C1 segment of cervical spinal cord (tissue), 14 donors: ENCODE measurements at places on chromosomes 16 and 17.

DNA sequence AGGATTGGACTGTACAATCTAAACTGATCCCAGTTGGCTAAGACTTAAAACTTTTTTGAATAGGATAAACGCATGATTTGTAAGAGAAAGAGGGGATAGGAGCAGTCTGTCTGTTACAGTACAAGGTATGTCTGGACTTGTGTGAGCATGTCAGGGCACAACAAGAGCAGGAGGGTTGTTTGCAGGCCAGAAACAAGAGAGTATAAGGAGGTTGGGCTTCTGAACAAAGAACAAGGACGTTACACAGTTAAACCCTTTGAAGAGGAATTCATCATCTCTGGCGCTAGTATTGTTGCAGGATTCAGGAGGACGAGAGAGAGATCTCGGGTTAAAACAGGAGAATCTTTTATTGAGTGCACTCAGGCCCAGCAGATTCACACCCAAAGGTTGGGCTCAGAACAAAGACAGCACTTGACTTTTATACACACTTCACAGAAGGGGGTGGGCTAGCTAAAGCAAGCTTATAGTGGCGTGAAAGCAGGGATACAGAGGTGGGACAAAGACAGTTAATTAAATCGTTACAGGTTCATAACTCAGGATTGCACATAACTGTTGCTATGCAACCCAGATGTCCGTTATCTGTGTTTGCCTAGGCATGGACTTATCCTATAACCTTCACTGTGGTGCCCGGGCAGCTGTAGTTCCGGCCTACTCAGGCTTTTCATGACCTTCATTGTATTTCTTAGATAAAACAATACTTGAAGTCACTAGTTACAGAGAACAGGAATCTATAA is 34.3 kb downstream of the SEC14L1 start:
- DNase-seq: no peak

GRCh38 chr17:19405114-19405513 is 5.9 kb upstream of the RNF112 start:
- DNase-seq: no peak

GRCh38 chr17:81676906-81677305 is 6.7 kb downstream of the ARL16 start:
- no peak for DNase-seq

DNA sequence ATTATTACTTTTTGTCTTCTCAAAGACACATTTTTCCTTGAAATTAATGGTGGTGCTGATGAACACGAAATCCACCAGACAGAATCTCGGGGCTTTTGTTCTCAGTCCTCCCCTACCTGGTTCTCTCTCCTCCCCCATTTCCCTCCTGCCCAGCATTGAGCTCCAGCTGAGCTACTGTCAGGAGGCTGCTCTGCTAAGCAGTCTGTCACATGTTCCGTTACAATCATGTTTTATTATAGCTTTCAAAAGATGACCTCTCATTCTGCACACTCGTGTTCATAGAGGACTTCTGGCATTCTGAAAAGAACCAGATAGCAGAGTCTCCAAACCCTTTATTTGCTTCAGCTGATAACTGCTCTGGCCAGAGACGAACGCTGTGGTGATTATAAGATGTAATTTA is 732.5 kb upstream of the RBFOX1 start:
- DNase-seq: no peak

DNA sequence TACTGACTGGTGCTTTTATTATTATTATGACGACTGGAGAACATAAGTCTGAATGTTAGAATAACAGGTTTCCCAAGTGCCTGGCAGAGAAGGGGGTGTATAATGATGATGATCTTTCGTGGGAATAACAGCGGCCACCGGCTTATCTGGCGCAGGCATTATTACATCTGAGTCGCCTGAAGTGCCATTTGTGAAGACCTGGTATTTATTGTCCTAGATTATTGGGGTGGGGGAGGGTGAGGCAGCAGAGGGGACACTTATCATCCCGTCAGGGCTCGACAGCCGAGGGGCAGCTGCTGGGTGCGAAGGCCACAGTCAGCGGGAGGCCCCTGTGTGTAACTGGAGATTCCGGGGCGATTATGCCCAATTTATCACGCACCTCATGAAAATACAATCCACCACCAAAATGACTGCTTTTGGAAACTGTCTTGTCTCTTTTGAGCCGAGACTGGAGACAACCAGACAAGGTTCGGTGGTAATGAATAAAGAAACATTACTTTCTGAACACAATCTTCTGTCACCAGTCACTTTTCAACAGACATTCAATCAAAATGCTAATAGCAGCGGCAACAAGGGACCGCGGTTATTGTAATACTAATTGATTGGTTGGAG is 199.3 kb downstream of the CCDC182 start:
- DNase-seq: no peak

DNA sequence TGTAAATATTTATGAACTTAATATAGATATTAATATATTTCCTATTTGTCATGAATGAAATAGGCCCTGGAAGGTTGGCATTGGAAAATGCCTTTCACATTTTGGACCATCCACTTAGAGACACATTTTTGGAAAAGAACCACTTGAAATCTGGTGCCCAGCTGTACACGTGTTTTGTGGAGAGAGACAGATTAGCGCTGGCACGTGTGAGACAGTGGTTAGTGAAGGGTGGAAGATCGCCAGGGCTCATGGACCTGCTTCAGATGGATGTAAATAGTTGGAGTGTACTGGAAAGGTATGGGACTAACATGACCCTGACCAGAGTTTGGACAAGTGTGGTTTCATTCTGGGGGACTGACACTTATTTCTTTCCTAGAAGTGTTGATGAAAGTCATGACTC is 222.9 kb downstream of the PRKCA start:
- DNase-seq: no peak

DNA sequence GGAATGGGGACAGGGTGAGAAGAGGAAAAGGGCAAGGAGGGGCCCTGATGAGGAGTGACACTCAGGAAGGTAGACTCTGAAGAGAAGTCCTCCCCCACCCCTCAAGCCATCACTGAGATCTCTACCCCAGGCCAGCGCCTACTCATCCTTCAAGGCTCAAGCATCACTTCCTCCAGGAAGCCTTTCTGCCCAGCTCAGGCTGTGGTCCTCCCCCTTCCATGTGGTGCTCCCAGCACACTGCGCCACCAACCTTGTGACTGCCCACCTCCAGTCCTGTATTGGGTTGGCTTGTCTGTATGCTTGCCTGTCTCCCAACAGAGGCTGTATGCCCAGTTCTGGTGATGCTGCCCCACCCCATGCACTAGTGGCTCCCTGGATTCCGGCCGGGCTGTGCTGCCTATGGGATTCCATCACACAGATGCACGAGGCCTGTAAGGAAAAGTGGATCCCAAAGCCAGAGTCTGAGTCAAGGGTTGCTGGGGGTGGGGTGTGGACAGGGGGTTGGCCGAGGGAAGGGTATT is 19.8 kb upstream of the ZFP90 start:
- DNase-seq: no peak

DNA sequence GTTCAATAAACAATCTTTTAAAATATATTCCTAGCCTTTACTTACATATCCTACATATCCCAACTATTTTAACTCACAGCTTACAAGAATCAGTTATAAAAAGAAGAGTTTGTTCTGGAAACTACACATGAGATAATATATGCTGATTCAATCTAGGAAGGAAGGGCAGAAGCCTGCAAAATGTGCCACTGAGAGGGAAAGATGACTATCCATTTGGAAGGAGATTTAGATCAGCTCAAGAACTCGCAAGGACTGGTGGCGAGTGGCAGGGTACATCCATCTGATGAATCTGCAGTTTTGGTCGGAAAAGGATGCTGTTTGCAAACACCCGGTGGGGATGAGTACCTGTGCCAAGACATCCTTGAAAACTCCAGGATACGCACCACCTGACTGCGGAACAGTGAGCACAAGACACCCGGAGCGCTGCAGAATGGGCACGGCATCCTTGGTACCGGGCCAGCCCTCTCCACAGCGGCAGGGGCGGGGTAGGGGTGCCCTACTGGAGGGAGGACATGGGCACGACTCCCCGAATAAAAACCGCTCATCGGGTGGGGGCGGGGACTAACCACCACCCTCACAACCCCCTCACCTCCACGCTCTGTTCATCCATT is 723 bp downstream of the TRIM37 start:
- DNase-seq: peak; percentile 77

GRCh38 chr16:6558661-6559060 is 774.0 kb upstream of the RBFOX1 start:
- no peak for DNase-seq

GRCh38 chr16:12145918-12146317 is 169.4 kb downstream of the SNX29 start:
- no peak for DNase-seq

DNA sequence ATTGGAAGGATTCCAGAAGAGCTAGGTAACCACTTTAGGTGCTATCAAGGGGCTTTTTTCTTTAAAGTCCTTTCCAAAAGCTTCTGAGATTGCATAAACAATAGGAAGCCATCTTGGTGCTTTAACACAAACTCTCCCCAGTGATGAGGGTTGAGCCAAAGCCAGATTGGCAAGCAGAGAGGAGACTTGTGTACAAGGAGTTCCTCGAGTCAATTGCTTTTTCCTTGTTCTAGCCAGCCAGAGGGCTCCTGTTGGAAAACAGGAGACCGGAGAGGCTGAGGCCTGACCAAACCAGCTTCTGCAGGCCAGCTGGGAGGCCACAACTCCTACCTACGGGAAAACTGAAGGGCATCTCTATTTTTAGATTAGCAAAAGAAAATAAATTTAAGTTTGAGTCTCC is 46.5 kb downstream of the MAPT start:
- peak; percentile 48 for DNase-seq

- no peak for DNase-seq
Measured at GRCh38 chr17:50048146-50048720, 7.7 kb upstream of the ITGA3 start.

DNA sequence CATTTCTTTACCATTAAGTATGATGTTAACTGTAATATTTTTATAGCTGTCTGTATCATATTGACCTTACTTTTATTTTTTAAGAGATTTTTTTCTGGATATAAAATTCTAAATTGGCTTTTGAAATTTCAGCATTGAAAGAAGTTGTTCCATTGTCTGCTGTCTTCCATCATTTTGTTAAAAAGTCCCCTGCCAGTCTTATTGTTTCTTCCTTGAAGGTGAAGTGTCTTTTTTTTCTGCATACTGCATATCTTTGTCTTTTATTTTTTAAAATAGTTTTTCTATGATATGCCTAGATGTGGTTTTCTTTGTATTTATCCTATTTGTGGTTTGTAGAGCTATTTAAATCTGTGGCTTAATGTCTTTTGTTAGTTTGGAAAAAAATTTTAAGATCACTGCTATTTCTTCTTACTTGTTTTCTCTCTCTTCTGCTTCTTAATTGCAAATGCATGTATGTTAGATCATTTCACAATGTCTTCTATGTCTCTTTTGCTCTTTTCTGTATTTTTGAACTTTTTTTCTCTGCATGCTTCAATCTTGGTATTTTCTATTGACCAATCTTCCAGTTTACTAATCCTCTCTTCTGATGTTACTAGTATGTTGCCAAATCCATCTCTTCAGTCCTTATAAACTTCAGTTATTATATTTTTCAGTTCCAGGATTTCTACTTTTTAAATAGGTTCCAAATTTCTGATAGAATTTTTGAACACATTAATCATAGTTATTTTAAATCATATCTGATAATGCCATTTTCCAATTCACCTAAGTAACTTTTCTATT is 20.2 kb downstream of the IL21R start:
- DNase-seq: no peak

DNA sequence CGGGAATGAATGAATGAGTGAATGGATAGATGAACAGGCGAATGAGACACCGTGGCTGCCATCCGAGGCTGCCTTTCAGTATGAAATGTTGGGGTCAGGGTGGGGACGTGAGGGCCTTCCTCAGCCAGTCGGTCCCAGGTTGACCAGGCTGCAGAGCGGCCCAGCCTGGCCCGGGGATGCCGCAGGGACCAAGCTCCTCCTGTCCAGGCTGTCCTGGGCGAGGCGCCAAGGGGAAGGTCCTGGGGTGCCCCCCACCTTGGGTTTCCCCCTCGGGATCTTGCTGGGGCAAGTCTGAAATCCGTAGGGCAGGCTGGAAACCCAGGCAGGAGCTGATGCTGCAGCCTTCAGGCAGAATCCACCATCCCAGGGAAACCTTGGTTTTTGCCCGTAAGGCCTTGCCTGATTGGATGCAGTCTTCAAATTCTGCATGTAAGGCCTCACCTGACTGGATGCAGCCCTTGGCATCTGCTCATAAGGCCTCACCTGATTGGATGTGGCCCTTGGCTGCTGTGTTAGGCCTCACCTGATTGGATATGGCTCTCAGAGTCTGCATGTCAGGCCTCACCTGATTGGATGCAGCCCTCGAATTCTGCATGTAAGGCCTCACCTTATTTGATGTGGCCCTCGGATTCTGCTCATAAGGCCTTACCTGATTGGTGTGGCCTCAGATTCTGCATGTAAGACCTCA is 61.7 kb upstream of the ZNF469 start:
- DNase-seq: no peak

DNA sequence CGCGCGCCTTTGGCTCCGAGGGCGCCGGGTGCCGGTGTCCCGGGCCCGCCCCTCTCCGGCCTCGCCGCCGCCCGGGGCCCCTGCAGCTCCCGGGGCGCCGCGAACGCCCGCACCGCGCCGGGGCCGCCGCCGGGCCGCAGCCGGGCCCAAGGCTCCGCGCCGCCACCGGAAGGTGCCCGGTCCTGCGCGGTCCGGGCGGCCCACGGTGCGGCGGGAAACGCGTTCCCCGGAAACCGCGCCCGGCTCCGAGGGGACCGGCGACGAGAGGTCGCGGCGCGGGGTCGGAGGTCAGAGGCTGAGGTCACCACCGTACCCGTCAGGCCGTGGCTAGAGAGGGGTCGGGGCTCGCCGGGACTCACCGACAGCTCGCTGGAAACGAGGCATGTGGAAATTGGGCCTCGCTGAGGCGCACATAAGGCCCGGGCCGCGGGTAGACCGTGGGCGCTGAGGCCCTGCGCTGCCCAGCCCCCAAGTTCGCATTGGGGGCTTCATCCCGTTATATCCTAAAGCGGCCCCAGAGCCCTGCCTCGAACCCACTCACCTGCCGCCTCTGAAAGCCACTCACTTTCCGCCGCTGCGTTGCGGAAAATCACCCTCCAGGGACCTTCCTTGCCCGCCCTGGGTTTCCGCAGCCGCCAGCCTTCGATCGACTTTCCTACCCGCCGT is at the start of gene DUS1L:
Gene DUS1L, minus strand, starts transcription at position 167 of the 666 bp plus-strand sequence. CDS start 745 bp downstream, outside the sequence.
- peak; percentile 77 for DNase-seq

DNA sequence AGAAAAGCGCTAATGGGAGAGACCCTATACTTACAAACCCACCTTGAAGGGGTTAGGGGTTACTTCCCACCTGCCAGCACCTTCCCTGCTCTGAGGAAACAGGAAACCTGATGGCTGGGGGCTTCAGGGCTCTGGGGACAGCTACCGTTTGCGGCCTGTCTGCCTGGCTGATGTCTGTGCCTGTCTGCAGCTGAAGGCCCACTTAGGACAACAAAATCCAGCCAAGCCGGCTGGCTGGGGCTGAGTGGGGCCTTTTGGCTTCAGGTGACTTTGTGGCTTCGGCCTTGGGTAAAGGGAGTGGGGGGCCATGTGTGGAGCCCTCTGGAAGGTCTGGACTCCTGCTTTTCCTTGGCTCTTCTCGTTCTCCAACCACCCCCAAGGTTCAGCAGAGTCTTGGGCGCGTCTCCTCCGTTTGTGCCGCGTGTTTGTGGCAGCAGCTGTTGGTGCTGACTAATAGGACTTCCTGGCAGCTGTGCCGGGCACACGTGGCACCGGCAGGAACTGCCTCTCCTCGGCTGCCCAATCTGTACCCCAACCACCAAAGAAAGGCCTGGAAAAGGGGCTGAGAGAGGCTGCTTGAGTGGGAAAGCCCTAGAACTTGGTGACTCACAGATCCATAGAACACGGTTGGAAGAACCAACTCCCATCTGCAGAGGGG is 186.7 kb downstream of the MSI2 start:
- peak; percentile 44 for DNase-seq

- DNase-seq: no peak
Measured at GRCh38 chr16:7964744-7965143, 625.6 kb downstream of the TMEM114 start.

- no peak for DNase-seq
Measured at GRCh38 chr17:10316801-10317542, 55.8 kb downstream of the MYH13 start.

GRCh38 chr17:73278465-73279453 is 17.1 kb upstream of the CPSF4L start:
- no peak for DNase-seq
